Suppressor macrophage treated with lipopolysaccharide for 4 hours (primary cell): ENCODE measurements at places on chromosomes 6 and 20.

- DNase-seq: no peak
Measured at GRCh38 chr20:2507464-2507863, 1.3 kb downstream of the ZNF343 start.

DNA sequence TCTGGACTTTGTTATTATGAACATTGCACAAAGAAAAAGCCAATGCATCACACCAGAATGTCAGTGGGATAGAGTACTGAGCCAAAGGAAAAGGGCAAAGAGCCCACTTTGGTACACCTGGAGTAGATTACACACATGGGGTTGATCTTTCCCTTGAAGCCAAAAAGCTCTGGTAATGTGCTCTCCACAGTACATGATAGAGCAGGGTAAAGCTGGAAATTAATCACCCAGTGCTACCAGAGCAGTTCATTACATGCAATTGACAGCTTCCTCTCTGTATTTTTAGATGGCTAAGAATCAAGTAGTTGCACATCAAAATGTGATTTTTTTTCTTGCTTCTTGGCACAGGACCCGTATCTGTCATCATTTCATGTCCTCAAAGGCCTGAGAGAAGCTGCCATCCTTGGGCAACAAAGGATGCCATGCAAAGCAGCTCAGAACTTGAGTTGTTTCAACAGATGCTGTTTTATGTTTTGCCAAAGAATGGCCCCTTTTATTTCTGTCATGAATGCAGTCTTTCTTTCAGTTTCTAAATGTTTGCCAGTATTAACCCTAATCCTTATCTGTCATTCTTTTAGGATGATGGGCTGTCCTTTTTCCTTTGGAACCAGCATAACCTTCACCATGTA is 88.1 kb downstream of the HDGFL1 start:
- DNase-seq: no peak

- no peak for DNase-seq
Measured at GRCh38 chr6:22706651-22707050, 137.3 kb downstream of the HDGFL1 start.

DNA sequence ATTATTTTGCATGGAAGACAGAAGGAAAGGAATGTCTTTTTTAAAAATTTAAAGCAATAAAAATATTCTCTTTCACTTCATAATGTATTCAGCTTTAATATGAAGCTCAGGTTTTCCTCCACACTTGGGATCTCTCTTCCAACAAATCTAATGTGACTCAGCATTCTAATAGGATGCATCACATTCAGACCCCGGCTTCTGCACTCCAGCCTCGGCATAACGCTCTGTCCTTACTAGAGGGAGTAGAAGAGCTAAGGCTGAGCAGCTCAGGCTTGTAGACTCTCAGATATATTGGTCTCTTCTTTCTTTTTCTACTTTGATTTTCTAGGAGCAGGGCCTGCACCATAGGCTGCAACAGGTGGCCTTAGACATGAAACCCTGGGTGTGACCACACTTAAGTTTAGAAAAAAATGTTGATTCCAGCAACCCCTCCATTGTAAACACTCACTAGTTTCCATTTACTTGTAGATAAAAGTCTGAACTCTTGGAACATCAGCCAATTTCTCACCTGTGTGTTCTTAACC is 161.7 kb downstream of the PAK5 start:
- DNase-seq: no peak

DNA sequence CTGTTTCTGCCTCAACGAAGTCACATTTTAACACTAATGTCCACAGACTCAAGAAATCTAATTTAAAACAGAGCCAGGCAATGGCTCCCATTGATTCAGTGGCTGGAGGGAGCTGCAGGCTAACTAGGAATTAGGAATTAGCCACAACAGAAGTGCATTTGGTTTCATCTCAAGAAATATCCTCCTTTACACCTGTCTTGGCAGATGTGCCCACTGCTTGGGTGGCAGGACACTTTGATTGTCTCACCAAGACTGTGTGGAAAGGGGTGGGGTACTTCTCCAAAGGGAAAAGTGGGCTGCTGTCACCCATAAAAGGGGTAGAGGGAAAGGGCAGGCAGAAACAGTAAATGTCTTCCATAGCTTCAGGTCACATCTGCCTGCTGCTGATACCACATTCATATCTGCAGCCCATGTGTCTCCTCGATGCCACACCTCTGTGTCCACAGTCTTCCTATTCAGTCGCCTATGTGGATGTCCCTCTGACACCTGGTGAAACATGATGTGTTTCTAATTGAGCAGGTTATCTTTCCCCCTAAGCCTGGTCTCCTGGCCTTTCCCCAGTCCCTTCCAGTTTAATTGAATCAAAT is 10.9 kb upstream of the OSER1 start:
- DNase-seq: no peak

- peak; percentile 88 for DNase-seq
Measured at GRCh38 chr6:31396422-31397152, 6.8 kb upstream of the MICA start.

DNA sequence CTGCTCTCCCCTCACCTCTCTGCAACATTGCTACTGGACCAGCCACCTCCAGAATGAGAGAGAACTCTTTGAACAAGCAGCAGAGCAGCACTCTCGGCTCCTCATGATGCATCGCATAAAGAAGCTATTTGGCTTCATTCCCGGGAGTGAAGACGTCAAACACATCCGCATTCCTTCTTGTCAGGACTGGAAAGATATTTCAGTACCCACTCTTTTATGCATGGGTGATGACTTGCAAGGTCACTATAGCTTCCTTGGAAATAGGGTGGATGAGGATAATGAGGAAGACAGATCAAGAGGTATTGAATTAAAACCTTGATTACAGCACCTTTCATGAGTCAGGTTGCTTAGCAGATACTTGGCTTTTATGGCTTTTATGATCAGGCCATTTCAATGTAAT is 4.3 kb downstream of the CALHM4 start:
- no peak for DNase-seq

DNA sequence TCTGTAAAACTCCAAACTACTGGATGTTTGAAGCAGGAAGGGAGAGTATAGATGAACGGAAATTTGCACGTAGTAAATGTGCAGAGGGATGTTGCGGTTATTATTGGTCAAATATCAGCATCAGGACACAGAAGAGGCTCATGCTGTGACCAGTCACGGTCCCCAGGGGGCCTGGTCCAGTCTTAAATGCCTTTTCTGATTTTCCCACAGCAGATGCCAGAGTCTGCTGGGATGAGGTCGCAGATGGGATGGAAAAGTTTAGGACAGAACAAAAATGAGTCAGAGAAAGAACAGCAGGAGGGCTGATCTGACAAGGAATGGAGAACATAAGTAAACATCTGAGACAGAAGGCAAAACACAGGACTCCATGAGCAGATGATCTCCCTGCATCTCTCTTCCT is 11.7 kb upstream of the SIRPG start:
- DNase-seq: no peak

- peak; percentile 30 for DNase-seq
Measured at GRCh38 chr6:42294759-42295158, 77.1 kb upstream of the MRPS10 start.

GRCh38 chr20:17223553-17223952 is 3.3 kb upstream of the PCSK2 start:
- no peak for DNase-seq

DNA sequence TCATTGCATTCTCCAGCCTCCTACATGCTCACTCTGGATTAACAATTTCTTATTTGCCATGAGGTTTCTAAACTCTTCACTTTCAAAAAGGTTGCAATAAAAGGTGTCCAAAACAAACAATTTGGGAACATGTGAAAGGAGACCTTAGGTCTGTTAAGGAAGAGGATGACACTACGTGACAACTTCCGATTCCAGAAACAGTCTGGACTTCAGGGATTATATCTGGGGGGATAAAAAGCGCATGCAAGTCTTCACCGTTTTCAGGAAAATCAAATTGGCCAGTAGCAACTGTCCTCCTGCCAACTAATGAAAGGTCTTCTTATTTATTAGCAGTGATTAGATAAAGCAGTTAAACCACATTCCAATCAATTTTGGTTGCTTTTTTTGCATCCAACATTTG is 1.8 kb downstream of the ZDHHC14 start:
- DNase-seq: no peak

DNA sequence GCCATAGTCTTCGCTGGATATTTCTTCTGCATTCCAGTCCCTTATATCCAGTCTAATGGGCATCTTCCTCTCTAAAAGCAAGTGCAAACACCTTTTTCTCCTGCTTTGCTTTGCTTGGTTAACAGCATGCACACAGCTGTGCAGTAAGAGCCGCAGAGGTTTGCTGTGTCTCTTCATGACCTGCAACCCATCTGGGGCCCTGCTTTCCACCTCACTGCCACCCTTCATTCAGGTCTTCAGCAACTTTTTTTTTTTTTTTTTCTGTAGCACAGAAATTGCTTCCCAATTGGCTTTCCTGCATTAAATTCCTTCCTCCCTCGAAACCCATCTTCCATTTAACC is 14.4 kb downstream of the NEDD9 start:
- DNase-seq: no peak

GRCh38 chr6:168616816-168617765 is 176.1 kb downstream of the SMOC2 start:
- DNase-seq: no peak

DNA sequence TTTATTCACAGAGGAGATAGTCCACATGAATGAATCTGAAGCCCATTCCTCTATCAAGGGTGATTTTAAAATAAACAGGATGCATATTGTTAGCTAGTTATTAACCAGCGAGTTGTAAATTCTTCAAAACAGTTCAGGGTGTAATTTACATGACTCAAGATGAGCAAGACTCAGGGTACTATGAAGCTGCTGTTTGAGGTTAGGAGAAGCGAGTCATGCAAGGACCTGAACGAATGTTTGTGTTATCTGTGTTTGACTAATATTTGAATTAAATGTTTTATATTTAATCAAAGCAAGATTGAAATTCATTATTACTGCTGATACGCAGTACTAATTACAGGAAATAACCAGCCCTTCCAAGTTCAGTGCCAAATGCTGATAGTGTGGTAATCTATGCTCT is 191.1 kb downstream of the SAMD5 start:
- DNase-seq: no peak

DNA sequence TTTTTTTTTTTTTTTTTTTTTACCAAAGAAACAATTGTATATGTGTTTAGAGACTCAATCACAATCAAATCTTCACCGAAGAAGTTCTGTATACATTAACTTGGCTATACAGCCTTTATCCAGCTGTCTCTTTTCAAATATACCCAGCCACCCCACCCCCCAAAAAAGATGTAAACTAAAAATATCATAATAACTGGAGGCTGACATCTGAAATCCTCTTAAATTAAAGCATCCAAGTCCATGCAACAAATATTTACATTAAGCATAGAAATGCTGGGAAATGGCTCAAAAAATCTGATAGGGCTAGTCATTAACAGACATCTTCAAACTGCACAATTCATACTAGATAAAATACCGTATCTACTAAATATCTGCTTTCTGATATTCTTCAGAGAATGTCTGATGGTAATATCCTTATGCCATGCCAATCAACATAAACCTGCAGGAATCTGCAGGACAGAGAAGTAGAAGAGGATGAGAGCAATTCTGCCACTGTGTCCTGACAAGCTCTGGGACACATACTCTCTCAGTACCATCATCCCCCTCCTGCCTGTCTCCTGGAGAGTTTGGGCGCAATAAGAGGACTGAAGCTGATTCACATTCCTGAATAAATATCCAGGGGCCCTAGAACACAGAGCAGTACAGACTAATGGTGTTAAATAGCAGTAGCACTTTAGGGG is 152.4 kb downstream of the KIF6 start:
- DNase-seq: no peak

DNA sequence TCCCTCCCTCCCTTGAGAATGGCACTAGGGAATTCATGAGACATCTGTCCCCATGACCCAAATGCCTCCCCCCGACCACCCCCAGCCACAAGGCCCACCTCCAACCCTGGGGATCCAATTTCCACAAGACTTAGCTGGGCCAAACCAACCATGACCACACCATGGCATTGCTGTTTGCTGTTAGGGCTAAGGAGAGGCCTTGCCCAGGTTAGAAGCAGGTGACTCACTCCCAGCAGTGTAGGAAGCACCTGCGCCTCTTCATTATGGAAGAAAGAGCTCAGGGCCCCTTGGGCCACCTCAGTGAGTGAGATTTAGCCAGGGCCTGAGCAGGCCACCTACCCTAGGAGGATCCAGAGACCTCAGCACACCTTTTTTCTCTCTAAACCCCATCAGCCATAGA is 337.9 kb downstream of the TAF4 start:
- no peak for DNase-seq

DNA sequence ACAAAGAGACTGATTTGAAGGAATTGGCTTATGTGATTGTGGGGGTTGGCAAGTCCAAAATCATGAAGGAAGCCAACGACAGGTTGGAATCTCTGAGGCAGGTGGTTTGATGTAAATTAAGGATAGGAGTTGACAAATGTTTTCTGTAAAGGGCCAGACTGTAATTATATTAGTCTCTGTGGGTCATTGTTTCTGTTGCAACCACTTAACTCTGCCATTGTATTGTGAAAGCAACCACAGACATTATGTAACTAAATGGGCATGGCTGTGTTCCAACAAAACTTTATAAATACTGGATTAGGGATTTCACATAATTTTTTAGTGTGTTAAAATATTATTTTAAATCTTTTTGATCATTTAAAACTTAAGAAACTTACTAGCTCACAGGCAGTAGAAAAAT is 199.2 kb upstream of the MYLIP start:
- peak; percentile 70 for DNase-seq

- peak; percentile 57 for DNase-seq
Measured at GRCh38 chr6:169654598-169655391, 47.0 kb downstream of the WDR27 start.

DNA sequence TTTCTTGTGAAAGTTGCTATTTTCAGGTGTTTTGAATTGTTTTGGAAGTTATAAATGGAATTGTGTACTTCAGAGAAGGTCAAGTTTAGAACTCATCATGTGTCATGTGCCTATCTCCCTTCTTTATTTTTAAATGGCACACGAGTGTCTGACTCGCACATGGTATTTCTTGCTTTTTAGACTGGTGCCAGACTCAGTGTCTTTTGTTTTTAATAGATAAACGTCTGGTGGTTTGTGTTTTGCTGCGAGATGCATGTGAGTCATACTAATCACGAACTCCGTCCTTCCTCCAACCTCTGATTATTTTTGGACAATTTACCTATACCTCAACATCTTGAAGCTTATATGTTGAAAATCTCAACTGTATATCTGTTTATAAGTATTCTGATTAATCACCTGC is 292.1 kb downstream of the CDKAL1 start:
- DNase-seq: no peak

GRCh38 chr6:46265373-46265772 is 94.6 kb upstream of the ENPP5 start:
- DNase-seq: no peak

DNA sequence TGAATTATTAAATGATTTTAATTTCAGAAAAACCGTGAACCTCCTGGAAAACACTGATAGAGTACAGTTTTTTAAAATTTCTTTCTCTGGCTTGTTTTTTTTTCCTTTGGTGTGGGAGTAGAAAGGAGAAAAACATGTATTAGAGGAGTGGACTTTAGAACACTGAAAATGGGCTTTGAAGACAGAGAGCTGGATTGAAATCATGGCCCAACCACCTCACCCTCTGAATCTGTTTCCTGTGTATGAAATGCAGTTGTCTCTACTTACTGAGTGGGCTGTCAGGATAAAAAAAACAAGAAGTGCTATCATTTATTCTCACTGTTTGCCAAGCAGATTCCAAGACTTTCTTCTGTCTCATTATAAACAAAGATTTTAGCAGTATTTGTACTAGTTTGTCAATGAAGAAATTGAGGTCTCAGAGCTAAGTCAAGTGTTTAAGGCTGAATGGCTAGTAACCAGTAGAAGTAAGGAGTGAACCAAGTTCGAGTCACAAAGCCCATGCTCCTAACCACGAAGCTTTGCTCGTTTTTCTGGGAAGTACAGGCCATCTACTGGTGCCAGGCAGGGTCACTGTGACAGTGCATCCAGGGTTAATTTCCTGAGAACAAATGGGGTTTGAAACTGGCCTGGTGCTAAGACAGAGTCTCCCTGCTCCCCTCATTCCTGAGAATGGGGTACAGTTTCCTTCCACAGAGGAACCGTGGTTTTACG is 256.4 kb downstream of the TMEM242 start:
- DNase-seq: no peak
